ENCODE measurements at places on chromosomes 1 and 21. TPM values are rescaled to one million over a fixed set of nuclear protein-coding genes. Genes with fewer than 3 reads are reported as not detected.

GRCh38 chr1:183633676-183634343 is 1.8 kb downstream of the ARPC5 start:
- peak; percentile 52 for DNase-seq

DNA sequence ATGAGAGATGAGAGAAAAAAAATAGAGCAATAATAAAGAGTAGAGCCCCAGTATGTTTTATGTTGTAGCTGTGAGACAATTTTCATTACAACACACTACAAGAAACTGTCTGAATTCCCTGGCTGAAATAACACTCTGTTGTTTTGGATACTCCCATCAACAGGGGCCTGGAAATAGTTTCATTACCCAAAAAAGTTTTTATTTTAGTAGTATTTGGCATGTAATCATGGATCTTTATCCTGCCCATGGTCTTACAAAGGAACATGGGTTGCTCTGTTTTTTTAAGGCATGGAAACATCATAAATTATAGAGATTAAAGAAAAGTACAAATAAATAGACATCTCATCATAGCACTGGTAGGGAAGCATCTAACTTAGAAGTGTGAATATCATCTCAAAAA is 56.3 kb downstream of the GNG12 start:
- no peak for DNase-seq

- no peak for DNase-seq
Measured at GRCh38 chr1:18618546-18619466, 11.8 kb upstream of the PAX7 start.

DNA sequence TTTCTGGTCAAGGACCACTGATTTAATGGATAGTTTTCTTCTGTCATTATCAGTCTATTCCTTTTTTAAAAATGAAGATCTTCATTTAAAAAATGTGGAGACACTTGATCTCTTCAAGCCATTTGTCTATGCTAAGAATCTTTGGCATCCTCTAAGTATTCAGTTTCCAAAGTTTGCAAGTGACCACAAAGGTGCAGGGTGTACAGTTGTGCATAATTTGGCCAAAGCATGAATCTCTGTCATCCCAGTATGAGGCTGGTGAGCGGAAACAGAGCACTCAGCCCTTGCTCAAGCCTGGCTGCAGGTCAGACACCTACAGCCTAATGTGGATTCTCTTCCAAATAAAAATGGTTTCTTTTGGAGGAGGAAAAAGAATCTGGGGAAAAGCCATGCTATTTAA is 19.8 kb downstream of the PARP1 start:
- no peak for DNase-seq

DNA sequence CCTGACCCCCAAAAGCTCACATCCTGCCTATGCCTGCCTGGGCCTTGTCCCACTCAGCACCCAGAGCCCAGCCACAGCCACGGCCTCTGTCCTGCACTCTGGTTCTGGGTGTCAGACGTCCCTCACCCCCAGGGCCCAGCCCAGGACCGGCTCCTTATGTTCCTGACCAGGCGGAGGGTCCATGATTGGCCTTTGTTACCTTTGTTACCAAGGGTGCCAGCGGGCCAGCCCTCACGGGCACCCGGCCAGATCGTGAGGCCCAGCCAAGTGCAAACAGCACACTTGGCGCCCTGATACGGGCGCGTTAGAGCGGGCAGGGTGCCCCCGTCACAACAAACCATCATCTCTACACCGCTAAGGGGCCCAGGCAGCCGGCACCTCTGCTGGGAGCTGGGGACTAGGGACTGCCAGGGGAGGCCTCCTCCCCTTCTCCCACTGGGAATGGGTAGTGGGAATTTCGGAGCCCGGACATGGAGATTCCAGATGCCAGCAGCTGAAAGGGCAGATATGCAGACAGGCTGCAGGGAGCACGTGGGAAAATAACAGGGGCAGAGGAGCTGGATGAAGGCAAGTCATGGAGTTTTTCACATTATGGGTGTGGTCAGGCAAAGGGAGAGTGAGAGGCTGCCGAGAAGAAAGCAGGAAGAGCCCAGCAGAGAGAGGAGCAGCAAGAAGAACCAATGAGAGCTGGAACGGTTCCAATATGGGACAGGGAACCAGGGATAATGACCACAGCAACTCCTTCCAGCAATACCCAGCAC is 22.1 kb downstream of the HSPG2 start:
- no peak for DNase-seq

GRCh38 chr1:202965422-202965821 is 1.6 kb downstream of the CYB5R1 start:
- DNase-seq: no peak

DNA sequence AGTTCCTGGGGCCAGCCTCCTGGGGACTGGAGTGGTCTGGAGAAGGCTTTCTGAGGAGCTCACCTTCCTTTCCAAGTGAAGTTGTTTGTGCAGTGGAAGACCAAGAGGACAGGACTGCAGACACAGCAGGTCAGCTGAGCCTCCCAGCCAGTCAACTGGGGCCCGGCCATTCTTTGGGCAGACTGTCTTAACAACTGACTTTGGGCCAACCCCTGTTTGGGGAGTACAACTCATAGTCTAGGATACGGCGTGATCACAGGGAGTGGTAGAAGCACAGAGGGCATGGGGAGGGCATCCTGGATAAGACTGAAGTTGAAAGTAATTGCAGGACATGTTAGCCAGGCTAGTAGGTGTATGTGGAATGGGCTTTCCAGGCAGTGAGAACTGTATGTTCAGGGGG is 50.3 kb downstream of the PGM1 start:
- DNase-seq: no peak

- DNase-seq: no peak
Measured at GRCh38 chr1:100115524-100115923, 17.2 kb downstream of the SASS6 start.

DNA sequence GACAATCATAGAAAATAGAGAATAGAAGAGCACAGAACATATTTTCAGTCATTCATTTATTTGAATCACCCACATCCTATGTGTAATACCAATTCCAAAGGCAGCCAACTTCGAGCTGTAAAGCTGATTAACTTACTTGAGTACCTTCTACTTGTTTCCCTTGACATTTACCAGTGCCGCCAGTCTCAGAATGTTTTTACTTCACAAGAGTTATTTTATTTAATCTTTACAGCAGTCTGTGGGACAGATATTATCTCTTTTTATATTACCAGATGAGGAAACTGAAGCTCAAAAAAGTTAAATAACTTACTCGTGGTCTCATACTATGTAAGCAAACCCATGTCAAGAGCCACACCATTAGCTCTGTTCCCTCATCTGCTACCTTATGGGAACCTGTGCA is 56.6 kb downstream of the FGGY start:
- no peak for DNase-seq

GRCh38 chr1:2043886-2044285 is 6.3 kb upstream of the PRKCZ start:
- DNase-seq: no peak

DNA sequence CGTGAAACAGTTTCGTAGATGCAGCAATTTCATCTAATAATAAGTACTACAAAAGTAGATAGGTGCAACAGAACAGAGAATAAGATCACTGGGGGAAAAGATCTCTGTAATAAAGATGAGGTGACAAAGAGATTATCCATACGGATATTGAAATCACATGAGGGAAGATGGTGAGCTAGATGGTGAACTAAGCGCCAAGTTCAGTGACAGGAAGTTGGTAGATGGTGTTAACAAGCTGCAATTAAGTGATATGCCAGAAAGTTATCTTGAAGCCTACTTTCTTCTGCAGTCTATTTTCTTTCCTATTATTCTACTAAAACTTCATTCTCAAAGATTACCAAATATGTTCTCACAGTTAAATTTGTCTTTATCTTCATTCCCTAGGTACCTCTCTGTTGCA is 7.1 kb downstream of the LRIF1 start:
- no peak for DNase-seq

GRCh38 chr1:160187407-160187806 is 3.0 kb upstream of the CASQ1 start:
- no peak for DNase-seq

GRCh38 chr1:204523605-204524215 is 7.5 kb downstream of the MDM4 start:
- no peak for DNase-seq

Gene SPOCD1
- 0.08 TPM for total RNA-seq

Gene CD53
- 557 TPM for total RNA-seq

Gene FCRL5
- not detected for total RNA-seq

Gene HOOK1
- 8.0 TPM for total RNA-seq

Gene CGN
- total RNA-seq: 0.30 TPM

Gene CCDC181
- total RNA-seq: not detected

Gene FMO5
- 0.72 TPM for total RNA-seq

Gene GBP6
- 0.31 TPM for total RNA-seq

All from activated CD4-positive, alpha-beta T cell treated with anti-CD3 and anti-CD28 coated beads, Interleukin-2, amount 10 ng/mL, durations not matched to agents 7 days and 5 days (primary cell).